ENCODE measurements at places on chromosomes 7 and 10.
A peak's percentile ranks its signal among the peaks of the same experiment; 100 is the strongest.

GRCh38 chr10:79374312-79375191 is 27.3 kb downstream of the PPIF start:
- peak; percentile 91 for DNase-seq

- peak; percentile 73 for DNase-seq
Measured at GRCh38 chr10:80454513-80455460, 677 bp downstream of the TSPAN14 start.

GRCh38 chr7:5638994-5639393 is 142.5 kb downstream of the RNF216 start:
- no peak for DNase-seq

- DNase-seq: no peak
Measured at GRCh38 chr10:113808168-113808567, 45.7 kb downstream of the DCLRE1A start.

- no peak for DNase-seq
Measured at GRCh38 chr10:131915990-131916766, 15.4 kb downstream of the PPP2R2D start.

- no peak for DNase-seq
Measured at GRCh38 chr7:77565917-77566316, 28.8 kb downstream of the PTPN12 start.

- no peak for DNase-seq
Measured at GRCh38 chr10:49781247-49781646, 19.1 kb upstream of the OGDHL start.

- DNase-seq: peak; percentile 86
Measured at GRCh38 chr7:50092579-50093491, at the start of gene ZPBP. ZPBP (minus strand) TSS chr7:50093246; CDS start chr7:50093194, 52 bp downstream.

All from eye (tissue), 1 donor.